ENCODE measurements at places on chromosomes 11 and 22.

DNA sequence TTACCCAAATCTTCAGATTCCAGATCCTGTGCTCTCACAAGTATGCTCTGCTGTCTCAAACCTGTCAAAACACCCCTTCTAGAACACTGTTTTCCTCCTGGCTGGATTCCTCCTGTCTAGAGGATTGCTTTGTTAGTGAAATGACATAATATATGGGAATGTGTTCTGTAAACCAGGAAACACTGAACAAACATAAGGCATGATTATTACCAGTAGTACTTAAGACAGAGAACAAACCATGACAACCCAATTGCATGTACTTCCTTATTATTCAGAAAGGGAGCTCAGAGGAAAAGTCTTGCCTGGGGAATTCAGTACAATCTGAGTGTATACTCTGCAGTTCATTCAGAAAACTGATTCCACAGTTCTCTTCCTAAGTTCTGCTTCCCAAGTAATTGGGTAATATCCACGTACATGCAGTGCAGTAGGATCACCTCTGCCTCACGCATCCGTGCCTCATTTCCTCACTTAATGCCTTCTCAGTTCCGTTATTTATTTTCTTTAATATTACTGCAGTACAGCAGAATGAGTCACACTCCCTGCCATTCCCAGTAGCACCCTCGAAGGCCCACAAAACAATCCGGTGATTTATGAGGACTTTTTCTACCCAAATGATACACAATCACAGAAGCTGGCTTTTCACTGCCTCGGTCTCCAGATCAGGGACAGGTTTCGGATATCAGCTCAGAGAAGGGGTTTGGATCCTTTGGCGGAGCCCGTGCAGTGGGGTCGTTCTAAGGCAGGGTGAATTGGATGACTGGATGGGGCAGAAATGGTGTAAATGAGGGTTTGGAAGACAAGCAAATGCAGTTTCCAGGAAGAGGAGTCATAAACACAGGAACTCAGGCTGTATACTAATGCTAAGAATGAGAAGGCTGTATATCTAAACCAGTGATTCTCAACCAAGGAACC, 896.9 kb downstream of the KCNA4 start:
- H3K4me1 ChIP-seq, result peaks cover 22% of the 10 kb centered on the region
- no peak for DNase-seq
- peak overlapping the region; percentile 90 for H3K27ac ChIP-seq
- no peak overlapping the region for H3K4me3 ChIP-seq
- H3K36me3 ChIP-seq, result no peaks in the 10 kb centered on the region
- no peaks in the 10 kb centered on the region for H3K27me3 ChIP-seq

- H3K27me3 ChIP-seq, result no peaks in the 10 kb centered on the region
- no peaks in the 10 kb centered on the region for H3K4me1 ChIP-seq
- H3K27ac ChIP-seq, result no peak overlapping the region
Measured at GRCh38 chr22:19086417-19086816, 35.8 kb downstream of the DGCR2 start.

- H3K27ac ChIP-seq, result no peak overlapping the region
- H3K27me3 ChIP-seq, result no peaks in the 10 kb centered on the region
- H3K4me1 ChIP-seq, result no peaks in the 10 kb centered on the region
- no peak for DNase-seq
- no peak overlapping the region for H3K4me3 ChIP-seq
- no peaks in the 10 kb centered on the region for H3K36me3 ChIP-seq
Measured at GRCh38 chr22:45837508-45837907, 139.5 kb downstream of the WNT7B start.

DNA sequence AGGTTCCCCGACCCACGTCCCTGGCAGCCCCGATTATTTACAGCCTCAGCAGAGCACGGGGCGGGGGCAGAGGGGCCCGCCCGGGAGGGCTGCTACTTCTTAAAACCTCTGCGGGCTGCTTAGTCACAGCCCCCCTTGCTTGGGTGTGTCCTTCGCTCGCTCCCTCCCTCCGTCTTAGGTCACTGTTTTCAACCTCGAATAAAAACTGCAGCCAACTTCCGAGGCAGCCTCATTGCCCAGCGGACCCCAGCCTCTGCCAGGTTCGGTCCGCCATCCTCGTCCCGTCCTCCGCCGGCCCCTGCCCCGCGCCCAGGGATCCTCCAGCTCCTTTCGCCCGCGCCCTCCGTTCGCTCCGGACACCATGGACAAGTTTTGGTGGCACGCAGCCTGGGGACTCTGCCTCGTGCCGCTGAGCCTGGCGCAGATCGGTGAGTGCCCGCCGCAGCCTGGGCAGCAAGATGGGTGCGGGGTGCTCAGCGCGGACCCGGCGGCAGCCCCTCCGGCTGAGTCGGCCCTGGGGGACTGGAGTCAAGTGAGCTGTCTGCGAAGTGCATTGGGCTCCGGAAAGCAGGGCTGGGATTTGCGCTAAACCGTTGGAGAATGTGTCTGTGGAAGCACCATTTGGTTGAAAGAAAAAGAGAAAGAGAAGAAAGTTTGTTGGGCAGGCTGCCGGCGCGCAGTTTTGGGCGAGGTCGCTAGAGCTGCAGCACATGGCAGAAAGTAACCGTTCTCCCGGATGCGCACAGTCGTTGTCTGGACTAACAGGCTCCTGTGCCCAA, at the start of gene CD44:
Gene CD44 (plus strand): TSS at position 229 of the 779 bp plus-strand sequence. CDS start 133 bp downstream, at position 362.
- H3K36me3 ChIP-seq, result no peaks in the 10 kb centered on the region
- H3K4me1 ChIP-seq, result peaks cover 30% of the 10 kb centered on the region
- H3K4me3 ChIP-seq, result peak within 1 kb of the TSS; percentile 71
- peak within 1 kb of the TSS; percentile 87 for H3K27ac ChIP-seq
- H3K27me3 ChIP-seq, result no peaks in the 10 kb centered on the region

DNA sequence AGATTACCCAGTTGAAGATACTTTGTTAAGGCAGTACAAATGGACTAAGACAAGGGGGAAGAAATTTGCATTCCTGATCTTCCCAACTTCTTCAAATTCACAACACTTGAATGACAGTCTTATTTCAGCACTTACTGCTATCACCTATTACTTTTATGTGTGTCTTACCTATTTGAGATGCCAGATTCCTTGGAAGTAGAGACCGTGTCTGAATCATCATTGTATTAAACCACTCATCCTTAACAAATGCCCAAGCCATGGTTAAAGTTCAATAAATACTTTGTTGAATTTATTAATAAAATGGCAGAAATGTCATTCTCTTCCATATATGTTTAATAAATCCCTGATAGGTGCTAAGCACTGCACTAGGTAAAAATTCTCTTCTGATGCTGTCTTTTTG, 18.3 kb downstream of the SC5D start:
- H3K4me3 ChIP-seq, result no peak overlapping the region
- H3K36me3 ChIP-seq, result no peaks in the 10 kb centered on the region
- DNase-seq, result no peak
- H3K4me1 ChIP-seq, result no peaks in the 10 kb centered on the region

DNA sequence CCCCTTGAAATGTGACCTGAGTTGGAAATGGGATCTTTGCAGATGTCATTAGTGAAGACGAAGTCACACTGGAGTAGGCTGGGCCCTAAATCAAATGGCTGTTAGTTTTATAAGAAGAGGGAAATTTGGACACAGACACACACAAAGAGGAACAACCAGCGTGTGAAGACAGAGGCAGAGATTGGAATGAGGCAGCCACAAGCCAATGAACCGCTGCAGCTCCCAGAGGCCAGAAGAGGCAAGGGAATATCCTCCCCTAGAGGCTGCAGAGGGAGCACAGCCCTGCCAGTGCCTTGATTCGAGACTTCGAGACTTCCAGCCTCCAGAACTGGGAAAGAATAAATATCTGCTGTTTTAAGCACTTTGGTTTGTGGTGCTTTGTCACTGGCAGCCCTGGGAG, 484.5 kb downstream of the MN1 start:
- no peak overlapping the region for H3K27ac ChIP-seq
- H3K4me1 ChIP-seq, result peaks cover 7% of the 10 kb centered on the region
- H3K4me3 ChIP-seq, result no peak overlapping the region

- no peaks in the 10 kb centered on the region for H3K27me3 ChIP-seq
- H3K4me3 ChIP-seq, result no peak overlapping the region
- no peak for DNase-seq
- H3K27ac ChIP-seq, result no peak overlapping the region
Measured at GRCh38 chr11:46457021-46457420, 65.4 kb upstream of the CHRM4 start.

- H3K4me1 ChIP-seq, result no peaks in the 10 kb centered on the region
- DNase-seq, result no peak
- H3K4me3 ChIP-seq, result no peak overlapping the region
Measured at GRCh38 chr11:109658190-109658589, 236.2 kb downstream of the C11orf87 start.

DNA sequence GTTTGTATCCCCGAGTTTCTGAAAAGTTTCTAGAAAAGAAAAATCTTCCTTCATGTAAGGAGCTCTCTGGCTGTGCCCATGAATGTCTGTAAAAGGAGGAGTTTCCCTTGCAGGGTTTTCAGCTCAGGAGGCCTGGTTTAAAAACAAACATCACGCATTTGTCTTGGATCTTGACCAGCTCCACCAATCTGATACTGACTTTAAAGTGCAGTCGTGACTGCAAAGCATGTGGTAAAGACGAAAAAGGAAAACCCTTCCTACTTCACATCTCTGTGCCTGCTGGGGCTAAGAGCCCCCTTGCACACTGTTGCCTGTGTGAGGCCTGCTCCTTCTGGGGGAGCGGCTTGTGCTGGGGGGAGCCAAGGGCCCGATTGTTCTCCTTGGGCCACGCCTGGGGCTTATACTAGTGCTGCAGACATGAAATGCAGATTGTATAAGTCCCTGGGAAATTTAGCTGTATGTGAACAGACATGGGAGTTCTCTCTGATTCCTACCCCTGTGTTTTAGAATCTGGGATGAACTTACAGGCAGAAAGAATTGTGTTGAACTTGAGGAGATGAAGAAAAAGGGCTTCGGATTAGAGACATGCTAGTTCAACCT, 62.1 kb downstream of the ADAMTS15 start:
- no peaks in the 10 kb centered on the region for H3K27me3 ChIP-seq
- DNase-seq, result peak; percentile 46
- H3K4me1 ChIP-seq, result peaks cover 13% of the 10 kb centered on the region
- peak overlapping the region; percentile 80 for H3K27ac ChIP-seq
- no peaks in the 10 kb centered on the region for H3K36me3 ChIP-seq
- no peak overlapping the region for H3K4me3 ChIP-seq

- no peaks in the 10 kb centered on the region for H3K27me3 ChIP-seq
- H3K4me3 ChIP-seq, result no peak overlapping the region
- H3K4me1 ChIP-seq, result peaks cover 22% of the 10 kb centered on the region
- H3K36me3 ChIP-seq, result no peaks in the 10 kb centered on the region
- no peak overlapping the region for H3K27ac ChIP-seq
Measured at GRCh38 chr11:115347106-115347505, 157.1 kb downstream of the CADM1 start.

DNA sequence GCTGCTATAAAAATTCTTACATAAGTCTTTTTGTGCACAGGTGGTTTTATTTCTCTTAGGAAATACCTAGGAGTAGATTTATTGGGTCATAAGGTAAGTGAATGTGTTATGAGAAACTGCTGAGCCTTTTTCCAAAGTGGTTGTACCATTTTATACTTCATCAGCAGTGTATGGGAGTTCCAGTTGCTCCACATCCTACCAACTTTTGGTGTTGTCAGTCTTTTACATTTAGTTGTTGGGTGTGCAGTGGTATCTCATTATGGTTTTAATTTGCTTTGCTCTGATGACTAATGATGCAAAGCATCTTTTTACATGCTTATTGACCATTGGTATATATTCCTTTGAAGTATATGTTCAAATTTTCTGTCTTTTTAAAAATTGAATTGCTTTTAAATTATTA, 3.1 kb downstream of the CAT start:
- H3K27me3 ChIP-seq, result no peaks in the 10 kb centered on the region
- no peak overlapping the region for H3K27ac ChIP-seq
- peaks cover 63% of the 10 kb centered on the region for H3K4me1 ChIP-seq
- H3K36me3 ChIP-seq, result no peaks in the 10 kb centered on the region

DNA sequence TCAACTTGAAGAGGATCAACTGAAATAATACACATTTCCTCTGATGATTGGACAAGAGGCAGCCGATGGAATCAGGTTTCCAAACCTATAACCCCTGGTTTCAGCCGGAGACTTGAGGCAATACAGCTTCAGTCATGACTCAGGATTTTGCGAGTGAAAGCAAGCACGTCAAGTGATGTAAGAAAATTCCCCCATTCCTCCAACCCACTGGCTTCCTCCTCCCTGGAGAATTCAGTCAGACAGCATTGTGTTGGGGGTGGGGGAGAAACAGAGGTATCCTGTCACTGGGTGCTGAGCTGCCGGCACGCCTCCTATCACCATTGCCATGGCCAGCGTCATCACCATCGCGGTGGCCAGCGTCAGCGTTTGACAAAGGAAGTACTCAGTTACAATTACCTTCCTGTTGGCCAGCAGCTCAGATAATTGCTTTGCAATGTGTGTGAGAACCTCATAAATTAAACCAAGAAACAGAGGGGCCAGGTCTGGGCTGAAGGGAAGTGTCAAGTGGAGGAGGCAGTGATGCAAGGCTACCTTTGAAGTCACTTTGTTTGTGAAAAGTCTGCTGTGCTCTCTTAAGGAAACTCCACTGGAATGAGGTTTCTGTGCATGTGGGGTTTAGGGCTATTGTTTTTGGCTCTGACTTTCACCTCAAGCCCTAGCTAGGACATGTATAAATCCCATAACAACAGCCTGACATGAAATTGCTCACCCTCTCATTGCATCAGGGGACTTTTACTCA, 50.2 kb downstream of the LIF start:
- H3K4me3 ChIP-seq, result no peak overlapping the region
- H3K4me1 ChIP-seq, result peaks cover 30% of the 10 kb centered on the region
- H3K27ac ChIP-seq, result peak overlapping the region; percentile 87
- no peaks in the 10 kb centered on the region for H3K36me3 ChIP-seq

DNA sequence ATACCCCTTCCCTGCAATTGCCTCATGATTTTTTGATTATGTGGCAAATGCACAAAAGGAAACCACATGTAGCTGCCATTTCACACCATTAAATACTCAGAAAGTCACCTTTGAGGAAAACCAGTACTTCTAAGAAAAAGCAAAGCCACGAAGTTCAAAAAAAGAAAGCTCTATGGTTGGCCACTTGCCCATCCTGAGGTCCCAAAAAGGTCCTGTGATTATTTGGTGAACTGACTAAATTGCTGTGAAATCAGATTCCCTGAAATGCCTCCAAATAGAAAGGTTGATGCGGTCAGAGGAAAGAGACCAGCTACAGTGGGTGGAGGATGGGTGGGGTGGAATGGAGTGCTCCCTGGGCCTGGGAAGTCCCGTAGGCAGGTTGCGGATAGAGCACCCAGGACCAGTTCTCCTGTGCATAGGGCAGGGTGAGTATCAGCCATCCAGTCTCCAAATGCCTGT, 26.9 kb downstream of the MRPL16 start:
- DNase-seq, result no peak
- H3K4me1 ChIP-seq, result no peaks in the 10 kb centered on the region
- H3K4me3 ChIP-seq, result no peak overlapping the region
- no peaks in the 10 kb centered on the region for H3K27me3 ChIP-seq
- peaks cover 3% of the 10 kb centered on the region for H3K36me3 ChIP-seq

Data from thyroid gland (tissue), 4 donors.